DMS 273 treated with DMSO at 0.1 percent for 48 hours (cell line): ENCODE measurements at places on chromosomes 16 and 17.

- DNase-seq = no peak
Measured at GRCh38 chr17:42553866-42554249, 1.1 kb downstream of the HSD17B1 start.

- DNase-seq = peak; percentile 94
Measured at GRCh38 chr16:49556606-49557446, 183.2 kb downstream of the C16orf78 start.

DNA sequence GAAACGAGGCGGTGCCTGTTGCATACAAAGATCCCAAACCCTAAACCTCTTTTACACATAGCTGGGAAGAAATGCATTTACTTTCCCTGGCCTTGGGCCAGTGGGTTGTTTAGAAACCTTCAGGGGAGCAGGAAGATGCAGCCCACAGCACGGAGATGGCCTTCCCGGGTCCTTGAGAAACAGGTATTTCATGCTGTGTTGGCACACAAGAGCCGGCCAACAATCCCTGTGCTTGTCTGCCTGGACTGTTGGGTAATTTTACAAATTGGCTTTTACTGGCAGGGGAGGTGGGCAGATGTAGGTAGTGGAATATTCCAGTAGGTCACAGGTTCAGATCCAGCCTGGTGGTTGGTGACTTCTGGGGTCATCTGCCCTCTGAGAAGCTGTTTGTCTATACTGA lies 148.0 kb downstream of the FOXL1 start:
- no peak for DNase-seq

GRCh38 chr17:71111934-71112333 lies 942.6 kb downstream of the KCNJ2 start:
- DNase-seq = no peak

GRCh38 chr17:1190751-1191331 lies 11.1 kb upstream of the ABR start:
- DNase-seq = no peak

GRCh38 chr17:76420356-76421043 lies 32.5 kb downstream of the UBE2O start:
- no peak for DNase-seq

DNA sequence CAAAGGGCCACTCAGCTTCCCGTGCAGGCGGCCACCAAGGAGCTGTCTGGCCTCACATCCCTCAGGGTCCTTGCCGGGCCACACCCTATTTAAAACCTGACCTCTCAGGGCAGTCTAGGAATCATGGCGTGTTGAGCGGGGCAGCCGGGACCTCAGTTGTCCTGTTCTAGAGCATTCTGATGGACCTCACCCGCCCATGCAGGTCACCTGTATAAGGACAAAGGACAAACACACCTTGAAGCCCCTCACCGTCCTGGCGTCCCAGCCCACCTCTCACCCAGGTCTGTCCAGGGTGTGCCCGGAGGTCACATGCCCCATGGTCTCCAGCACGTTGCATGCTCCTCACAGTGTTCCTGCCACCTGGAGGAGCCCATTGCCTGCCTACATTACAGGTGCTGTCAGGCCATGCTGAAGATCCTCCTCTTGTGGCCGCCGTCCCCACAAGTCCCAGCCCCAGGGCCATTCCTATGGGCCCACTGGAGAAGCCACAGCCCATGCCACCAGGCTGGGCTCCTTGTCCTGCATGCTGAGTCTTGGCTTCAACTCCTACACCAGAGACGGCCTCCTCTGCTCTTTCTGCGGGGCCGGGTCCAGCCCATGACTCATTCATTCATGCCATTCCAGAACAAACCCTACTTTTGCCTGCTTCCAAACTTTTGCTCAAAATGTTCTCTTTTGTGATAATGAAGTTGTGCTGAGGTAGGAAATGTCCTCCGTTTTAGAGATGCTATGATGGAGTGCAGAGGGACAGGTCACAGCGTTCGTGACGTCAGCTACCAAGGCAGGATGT lies 46.3 kb downstream of the PEMT start:
- DNase-seq = no peak

GRCh38 chr17:64579917-64580316 lies 73.1 kb downstream of the CEP95 start:
- no peak for DNase-seq

- no peak for DNase-seq
Measured at GRCh38 chr17:13176436-13176835, 158.6 kb upstream of the ELAC2 start.

DNA sequence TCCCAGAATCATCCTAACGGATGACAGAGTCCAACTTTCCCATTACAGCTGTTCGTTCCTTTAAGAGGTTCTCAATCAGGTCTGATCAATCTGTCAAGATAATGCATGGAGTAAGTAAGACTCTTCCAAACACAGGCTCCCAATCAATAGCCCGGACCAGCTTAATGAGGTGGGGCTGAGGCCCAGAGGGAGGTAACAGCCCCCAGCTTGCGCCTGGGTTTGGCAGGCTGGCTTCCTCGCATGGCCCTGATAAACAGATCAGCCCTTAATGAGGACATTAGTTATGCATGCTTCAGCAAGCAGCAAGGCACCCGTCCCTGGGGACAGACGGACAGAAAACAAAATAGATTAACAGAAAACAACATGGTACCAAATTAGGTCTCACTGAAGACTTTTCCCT lies 145.7 kb downstream of the ZFHX3 start:
- DNase-seq = no peak

GRCh38 chr17:5786510-5786875 lies 202.2 kb upstream of the NLRP1 start:
- DNase-seq = no peak

- DNase-seq = no peak
Measured at GRCh38 chr17:38558728-38559050, 47.1 kb downstream of the SRCIN1 start.

- DNase-seq = no peak
Measured at GRCh38 chr17:58693208-58693607, 806 bp downstream of the RAD51C start.

GRCh38 chr17:5555254-5555653 lies 29.1 kb downstream of the NLRP1 start:
- no peak for DNase-seq

GRCh38 chr17:4444782-4445473 lies 11.2 kb downstream of the SPNS3 start:
- peak; percentile 93 for DNase-seq

- DNase-seq = no peak
Measured at GRCh38 chr16:29237971-29238370, 168.5 kb downstream of the NPIPB11 start.

GRCh38 chr16:78474762-78475161 lies 375.3 kb downstream of the WWOX start:
- no peak for DNase-seq

DNA sequence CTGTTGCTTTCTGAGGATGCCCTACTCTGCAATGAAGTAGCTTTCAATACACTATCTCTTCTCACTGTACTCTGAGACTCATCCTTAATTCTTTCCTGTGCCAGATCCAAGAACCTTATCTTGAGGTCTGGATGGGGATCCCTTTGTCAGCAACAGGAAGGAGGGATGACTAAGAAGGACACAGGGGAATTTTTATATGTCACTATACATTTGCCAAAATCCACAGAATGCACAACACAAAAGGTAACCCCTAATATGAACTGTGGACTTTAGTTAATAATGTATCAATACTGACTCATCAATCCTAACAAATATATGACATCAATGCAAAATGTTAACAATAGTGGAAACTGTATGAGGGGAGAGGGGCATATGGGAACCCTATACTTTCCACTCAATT lies 4.7 kb upstream of the RBBP6 start:
- no peak for DNase-seq

GRCh38 chr16:57091200-57091974 lies 996 bp upstream of the CPNE2 start:
- DNase-seq = no peak

DNA sequence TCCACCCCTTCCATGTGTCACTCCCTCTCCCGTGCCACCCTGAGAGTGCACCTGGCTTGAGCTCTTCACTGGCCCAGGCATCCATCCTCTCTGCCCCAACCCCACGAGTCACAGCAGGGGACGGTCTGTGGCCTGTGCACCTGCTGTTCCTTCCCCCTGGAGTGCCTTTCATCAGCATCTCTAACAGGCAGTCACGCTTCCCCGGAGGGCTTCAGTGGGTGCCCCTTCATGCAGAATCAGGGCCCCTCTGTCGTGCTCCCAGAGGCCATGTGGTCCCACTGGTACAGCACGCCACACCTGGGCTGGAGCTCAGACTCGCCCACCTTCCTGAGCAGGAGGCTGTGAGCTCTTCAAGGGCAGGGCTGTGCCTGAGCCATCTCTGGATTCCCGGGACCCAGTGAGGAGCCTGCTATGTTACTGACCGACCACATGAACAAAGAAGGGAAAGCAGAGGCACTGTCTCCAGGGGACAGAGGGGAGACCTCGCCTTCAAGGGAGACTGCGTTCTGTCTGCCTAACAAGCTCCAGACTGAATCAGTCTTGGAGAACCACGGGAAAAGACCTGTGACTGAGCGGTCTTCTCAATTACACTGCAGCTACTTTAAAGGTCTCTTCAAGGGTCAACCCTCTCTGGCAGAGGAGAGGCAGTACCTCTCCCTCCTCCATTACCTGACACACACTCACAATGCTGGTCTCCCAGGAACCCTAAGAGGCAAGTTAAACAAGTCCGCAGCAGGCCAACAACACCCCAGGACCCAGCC lies 78.8 kb upstream of the DOC2B start:
- DNase-seq = no peak

DNA sequence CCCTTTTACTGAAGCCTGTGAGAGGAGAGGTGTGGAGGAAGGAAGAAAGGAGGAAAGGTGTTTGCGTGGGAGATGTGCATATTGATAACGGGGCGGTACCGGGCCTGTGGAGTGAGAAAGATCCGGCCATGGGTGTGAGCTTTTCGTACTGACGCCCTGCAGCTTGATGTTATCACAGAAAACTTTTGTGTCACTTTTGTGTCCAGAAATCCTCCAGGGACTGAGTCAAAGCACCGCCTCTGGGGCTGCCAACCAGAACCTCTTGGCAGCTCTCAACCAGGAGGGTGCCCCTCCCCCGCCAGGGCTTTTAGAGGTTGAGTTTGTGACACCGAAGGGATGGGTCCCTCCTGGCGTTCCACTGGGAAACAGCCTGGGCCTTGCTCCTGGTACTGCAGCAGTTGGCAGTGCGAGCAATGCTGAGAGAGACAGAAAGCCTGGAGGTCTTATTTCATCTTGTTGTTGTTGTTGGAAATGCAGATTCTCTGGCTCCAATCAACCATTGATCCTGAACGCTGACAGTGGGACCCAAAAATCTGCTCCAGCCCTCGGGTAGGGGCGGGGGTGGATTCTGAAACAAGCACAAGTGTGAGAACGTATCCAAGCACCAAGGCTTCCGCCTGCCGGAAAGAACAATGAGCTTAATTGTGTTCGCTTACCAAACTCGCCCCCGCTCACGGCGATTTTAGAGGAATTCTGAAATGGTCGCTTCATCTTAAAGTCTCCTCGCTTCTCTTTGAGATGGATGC lies 65.0 kb downstream of the CRISPLD2 start:
- DNase-seq = no peak

DNA sequence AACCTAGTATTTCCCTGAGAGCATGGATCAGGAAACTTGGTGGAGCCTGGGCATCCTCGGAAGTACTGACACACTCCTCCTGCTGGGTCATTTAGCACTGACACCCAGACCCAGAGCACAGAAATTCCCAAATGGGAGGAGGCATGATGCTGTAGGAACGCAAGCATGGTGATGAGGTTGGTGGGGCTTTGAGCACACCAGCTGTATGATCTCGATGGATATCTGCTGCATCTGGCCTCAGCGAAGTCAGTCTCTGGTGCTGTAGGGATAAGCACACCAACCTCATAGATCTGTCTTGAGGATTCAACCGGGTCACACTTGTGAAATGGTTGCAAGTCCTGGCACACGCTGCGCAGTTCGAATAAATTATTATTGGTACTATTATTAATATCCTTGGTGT lies 52.5 kb downstream of the SHISA6 start:
- no peak for DNase-seq

DNA sequence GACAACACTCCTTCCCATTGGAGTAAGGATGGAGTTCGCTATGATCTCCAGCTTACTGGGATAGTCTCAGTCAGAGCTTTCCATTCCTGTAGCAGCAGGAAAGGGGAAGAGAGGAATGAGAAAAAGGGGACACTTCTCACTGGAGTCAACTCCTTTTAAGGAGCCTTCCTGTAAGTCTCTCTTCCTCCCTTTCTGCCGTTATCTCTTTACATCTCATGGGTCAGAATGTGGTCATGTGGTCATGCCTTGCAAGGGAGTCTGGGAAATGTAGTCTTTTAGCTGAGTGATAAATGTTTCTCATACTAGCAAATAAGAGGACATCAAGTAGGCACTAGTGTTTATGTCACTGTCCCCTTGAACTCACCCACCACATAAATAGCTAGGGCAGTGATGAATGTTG lies 227.3 kb downstream of the HAPSTR1 start:
- no peak for DNase-seq

GRCh38 chr16:66580605-66581209 lies 1.4 kb downstream of the CMTM2 start:
- DNase-seq = no peak

DNA sequence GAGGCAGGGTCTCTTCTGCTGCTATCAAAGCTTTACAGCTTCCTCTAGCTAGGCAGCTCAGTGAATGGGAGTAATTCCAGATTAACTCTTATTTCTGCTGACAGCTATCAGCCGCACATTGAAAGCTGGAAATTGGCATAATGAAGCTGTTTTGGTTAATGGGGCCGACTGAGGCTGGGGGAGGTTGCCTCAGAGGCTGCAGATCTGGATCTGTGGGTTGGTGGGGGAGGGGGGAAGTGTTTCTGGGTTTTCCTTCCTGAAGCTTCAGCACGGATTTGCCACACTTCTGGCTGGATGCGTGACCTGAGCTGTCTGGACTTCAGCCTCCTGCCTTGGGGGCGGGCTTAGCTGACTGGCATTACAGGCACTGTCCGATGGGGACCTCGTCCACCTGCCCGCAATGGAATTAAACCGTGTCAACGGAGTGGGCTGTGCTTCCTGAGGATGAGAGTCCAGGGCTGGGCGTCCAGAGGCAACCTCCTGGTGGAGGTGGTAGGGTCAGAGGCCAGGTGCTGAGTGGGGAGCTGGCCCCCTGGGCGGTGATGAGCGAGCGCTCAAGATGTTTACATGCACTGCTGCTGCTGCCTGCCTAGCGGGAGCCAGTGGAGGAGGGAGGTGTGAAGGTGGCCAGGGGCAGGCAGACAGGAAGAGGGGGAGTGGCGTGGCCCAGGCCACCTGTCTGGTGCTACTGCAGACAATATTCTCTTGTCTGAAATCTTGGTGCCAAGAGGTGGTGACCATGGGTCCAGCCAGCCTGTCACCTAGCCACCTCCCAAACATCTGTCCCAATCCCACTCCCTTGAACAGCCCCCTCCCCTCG lies 6.7 kb upstream of the ABCC3 start:
- DNase-seq = no peak

GRCh38 chr16:73036074-73036826 lies 11.7 kb downstream of the ZFHX3 start:
- DNase-seq = no peak

GRCh38 chr16:56400458-56400857 lies 24.9 kb downstream of the AMFR start:
- DNase-seq = no peak

GRCh38 chr16:26830428-26831127 lies 236.1 kb upstream of the C16orf82 start:
- DNase-seq = no peak
